GM10248 (cell line): ENCODE measurements at places on chromosomes 13 and 19.

GRCh38 chr13:26062853-26063444 is 11.1 kb upstream of the SHISA2 start:
- DNase-seq = peak; percentile 18

- no peak for DNase-seq
Measured at GRCh38 chr13:25738342-25739196, 313.2 kb downstream of the SHISA2 start.

DNA sequence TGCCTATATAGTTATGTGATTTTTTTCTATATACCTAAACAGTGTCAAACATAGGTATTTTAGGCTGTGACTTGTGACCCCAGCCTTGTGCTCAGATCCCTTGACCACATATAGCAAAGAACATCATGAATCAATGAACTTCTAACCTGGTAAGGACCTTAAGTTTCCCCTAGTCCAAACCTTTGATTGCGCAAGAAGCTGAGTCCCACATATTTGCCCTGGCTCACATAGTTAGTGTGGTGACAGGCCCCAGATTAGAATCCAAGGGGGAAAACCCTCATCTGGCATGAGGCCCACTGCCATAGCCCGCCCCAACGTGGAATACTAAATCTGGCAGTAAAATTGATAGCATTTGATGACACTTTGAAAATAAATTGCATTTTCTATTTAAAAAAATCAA is 171.8 kb downstream of the MZT1 start:
- no peak for DNase-seq

DNA sequence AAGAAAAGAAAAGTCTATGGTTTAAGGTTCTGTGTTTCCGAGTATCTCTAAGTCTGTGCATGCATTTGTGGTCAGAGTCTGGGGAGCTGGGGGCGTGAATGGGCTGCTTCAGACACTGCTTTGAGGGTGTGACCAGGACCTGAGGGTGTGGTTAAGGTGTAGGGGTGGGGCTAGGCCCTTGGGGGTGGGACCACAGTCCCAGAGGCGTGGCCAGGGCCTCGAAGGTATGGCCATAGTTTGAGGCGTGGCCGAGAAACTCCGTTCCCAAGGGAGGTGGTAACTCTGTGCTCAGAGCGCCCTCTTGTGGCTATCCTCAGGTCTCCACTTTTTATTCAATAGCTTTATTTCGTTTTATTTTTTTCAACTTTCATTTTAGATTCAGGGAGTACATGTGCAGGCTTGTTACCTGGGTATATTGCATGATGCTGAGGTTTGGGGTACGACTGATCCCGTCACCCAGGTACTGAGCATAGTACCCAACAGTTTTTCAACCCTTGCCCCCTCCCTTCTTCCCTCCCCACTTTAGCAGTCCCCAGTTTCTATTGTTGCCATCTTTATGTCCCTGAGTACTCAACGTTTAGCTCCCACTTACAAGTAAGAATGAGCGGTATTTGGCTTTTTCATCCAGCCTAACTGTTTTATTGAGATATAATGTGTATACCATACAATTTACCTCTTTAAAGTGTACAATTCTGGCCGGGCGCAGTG is 7.0 kb upstream of the CBLC start:
- peak; percentile 99 for DNase-seq

- no peak for DNase-seq
Measured at GRCh38 chr13:74450964-74451363, 316.8 kb upstream of the KLF12 start.

DNA sequence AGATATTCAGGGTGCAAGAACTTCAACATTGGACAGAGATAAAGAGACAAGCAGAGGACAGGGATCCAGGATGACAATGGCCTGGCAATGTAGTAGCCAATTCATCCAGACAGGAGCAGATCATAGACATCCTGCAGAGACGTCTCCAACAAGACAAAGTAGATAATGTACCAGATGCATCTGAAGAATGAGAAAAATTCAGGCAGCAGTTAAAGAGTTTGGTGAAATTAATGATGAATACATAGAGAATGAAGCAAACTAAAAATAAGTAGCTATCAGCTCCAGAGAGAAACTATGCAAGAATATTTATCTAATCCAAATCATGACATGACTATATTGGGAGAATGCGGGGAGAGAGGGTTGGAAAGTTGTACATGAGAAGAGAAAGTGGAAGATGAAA is 278.4 kb upstream of the DACH1 start:
- no peak for DNase-seq

GRCh38 chr13:77786695-77787287 is 89.3 kb downstream of the SLAIN1 start:
- no peak for DNase-seq

GRCh38 chr13:47415048-47415447 is 518.2 kb upstream of the HTR2A start:
- DNase-seq = no peak

GRCh38 chr13:21014502-21015170 is 46.8 kb downstream of the LATS2 start:
- no peak for DNase-seq
